ENCODE measurements at places on chromosomes 13 and 19. TPM values are rescaled to one million over a fixed set of nuclear protein-coding genes. Genes with fewer than 3 reads are reported as not detected.

DNA sequence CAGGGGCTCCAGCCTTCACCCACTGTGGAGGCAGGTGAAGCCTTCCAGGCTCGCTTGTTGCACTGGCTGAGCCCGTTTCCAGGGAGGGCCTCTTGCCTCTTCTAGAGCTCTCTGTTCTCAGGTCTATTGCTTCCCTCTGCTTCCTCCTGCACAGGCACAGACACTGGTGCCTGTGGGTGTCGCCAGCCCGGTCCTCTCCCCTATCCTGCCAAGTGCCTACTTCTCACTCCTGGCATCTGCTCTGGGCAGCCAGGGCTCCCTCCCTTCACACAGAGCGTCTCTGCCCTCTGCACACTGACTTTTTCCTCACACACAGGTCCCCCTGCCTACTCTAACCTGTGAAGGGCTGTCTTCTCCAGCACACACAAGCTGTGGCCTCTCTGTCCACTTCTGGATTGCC is 60.3 kb downstream of the SLC7A9 start:
- DNase-seq: no peak

GRCh38 chr13:61833228-61833627 is 417.6 kb upstream of the PCDH20 start:
- DNase-seq: no peak

GRCh38 chr13:78138756-78139155 is 220.1 kb upstream of the EDNRB start:
- DNase-seq: no peak

DNA sequence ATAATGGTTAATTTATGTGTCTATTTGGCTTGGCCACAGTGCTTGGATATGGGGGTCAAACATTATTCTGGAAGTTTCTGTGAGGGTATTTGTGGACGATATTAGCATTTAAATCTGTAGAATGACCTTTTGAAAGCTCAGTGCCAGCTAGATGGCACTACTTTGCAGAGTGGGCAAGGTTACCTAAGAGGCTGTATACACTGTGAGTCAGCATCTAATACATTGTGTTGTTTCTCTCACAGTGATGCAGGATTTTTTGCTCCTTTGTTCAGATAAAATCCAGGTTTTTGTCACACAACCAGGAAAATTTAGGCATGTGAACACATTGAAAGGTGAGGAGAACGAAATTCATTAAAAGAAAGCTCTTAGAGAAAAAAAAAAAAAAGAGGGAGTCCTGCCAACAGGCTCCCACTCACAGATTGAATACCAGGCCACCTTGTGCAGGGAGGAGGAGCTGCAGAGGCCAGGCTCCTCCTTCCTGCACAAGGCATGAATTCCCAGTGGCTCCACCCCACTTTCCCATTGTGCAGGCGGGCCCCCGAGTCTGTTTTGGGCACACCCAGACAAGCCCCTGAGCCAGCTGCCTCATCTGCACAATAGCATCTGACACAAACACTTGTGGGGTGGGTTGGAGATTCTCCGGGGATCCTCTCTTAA is 551.0 kb upstream of the ATXN8OS start:
- no peak for DNase-seq

- DNase-seq: no peak
These were observed 241.1 kb upstream of the ATXN8OS start for GRCh38 chr13:69866555-69866954.

DNA sequence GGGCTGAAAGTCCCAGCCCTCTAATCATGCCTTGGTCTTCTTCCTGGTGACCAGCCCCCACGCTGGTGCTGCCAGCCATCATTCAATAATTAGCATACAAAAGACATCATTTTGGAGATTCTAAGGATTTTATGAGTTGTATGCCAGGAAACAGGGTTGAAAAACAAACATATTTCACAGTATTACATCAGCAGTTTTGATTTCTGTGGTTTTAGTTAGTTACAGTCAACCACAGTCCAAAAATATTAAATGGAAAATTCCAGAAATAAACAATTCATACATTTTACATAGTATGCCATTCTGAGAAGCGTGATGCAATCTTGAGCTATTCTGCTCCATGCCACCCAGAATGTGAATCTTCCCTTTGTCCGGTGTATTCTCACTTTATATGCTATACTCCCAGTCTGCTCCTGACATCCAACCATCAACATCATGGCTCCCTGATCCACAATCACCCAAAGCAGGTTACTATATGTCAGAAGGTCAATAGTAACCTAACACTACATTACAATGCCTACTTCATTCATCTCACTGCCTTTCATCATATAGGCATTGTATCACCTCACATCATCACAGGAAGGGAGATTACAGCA is 49.2 kb downstream of the STOML3 start:
- DNase-seq: no peak

DNA sequence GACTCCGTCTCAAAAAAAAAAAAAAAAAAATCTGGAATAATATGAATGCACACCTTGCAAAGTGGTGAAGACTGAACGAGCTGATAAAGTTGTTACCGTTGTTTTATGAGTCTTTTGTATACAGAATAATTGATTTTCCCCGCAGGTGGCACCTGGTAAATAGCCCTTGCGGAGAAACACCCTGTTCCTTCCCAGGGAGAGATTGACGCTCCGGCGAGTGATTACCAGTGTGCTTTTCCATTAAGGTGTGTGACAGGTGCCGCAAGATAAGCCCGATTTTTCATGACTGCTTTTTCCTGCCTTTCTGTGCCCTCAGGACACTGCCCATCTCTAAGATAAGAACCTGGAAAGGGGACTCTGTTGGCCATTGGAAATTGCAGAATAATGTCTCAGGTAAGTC is 943 bp downstream of the ZNF302 start:
- no peak for DNase-seq

The DAND5 gene
- not detected for total RNA-seq

The TMEM272 gene
- 0.14 TPM for total RNA-seq

The CCDC8 gene
- total RNA-seq: 17.7 TPM

The COLGALT1 gene
- total RNA-seq: 69.1 TPM

The NCR1 gene
- not detected for total RNA-seq

The C13orf42 gene
- total RNA-seq: not detected

The SLC6A16 gene
- total RNA-seq: 1.7 TPM

All from posterior vena cava (tissue), 2 donors.